ENCODE measurements at places on chromosomes 5 and 9.
A peak's percentile ranks its signal among the peaks of the same experiment; 100 is the strongest.

DNA sequence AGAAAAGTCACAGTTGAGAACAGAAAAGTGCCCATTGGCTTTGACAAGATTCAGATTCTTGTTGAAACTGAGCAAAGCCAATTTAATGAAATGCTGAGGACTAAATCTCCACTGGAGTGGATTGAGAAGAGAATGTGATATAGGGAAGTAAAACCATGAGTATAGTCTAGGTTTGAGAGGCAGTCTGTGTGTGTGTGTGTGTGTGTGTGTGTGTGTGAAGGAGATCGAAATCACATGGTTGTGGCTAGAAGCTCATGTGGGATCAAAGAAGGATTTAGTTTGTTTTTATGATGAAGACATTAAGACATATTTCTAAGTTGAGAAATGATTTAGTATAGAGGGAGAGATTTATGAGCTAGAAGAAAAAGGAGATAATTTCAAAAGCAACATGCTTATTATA lies 275.7 kb upstream of the DAB2 start:
- no peak overlapping the region for H3K27ac ChIP-seq
- no peaks in the 10 kb centered on the region for H3K36me3 ChIP-seq
- no peak overlapping the region for H3K4me3 ChIP-seq
- H3K4me1 ChIP-seq = no peaks in the 10 kb centered on the region
- H3K27me3 ChIP-seq = no peaks in the 10 kb centered on the region

GRCh38 chr9:19378164-19378563 lies 1.9 kb downstream of the RPS6 start:
- H3K27ac ChIP-seq = no peak overlapping the region
- no peaks in the 10 kb centered on the region for H3K27me3 ChIP-seq
- peak overlapping the region; percentile 94 for H3K4me3 ChIP-seq
- DNase-seq = no peak
- peaks cover 2% of the 10 kb centered on the region for H3K4me1 ChIP-seq
- peaks cover 7% of the 10 kb centered on the region for H3K36me3 ChIP-seq

GRCh38 chr9:114290561-114290986 lies 32.3 kb upstream of the ORM1 start:
- H3K27me3 ChIP-seq = no peaks in the 10 kb centered on the region
- H3K36me3 ChIP-seq = peaks cover 3% of the 10 kb centered on the region
- no peak for DNase-seq
- no peak overlapping the region for H3K4me3 ChIP-seq

GRCh38 chr9:37859043-37859442 lies 44.9 kb downstream of the SLC25A51 start:
- no peaks in the 10 kb centered on the region for H3K4me1 ChIP-seq
- H3K36me3 ChIP-seq = peaks cover 9% of the 10 kb centered on the region
- peak; percentile 37 for DNase-seq
- no peak overlapping the region for H3K27ac ChIP-seq
- H3K27me3 ChIP-seq = no peaks in the 10 kb centered on the region

- H3K27ac ChIP-seq = no peak overlapping the region
- H3K4me1 ChIP-seq = peaks cover 3% of the 10 kb centered on the region
- H3K27me3 ChIP-seq = no peaks in the 10 kb centered on the region
Observed at GRCh38 chr5:53355316-53355715, 125.1 kb upstream of the FST start.

DNA sequence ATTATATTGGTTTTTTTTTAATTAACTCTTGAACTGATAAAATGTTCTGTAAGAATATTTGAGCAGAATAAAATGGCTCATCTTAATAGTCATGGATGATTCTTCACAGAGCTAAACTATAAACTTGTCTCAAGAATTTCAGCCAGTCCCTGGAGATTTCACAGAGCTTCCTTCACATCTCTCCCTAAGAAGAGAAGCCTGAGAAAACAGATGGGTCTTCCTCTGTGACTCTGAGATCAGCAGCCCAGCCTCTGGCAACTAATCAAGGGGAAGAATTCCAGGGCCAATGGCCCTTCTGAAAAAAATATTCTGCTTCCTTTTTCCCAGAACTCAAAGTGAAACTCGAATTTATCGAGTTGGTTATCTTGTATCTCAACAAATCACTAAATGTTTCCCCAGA lies 122.2 kb upstream of the ITGA1 start:
- DNase-seq = no peak
- peaks cover 3% of the 10 kb centered on the region for H3K4me1 ChIP-seq
- peak overlapping the region; percentile 22 for H3K27ac ChIP-seq
- no peaks in the 10 kb centered on the region for H3K36me3 ChIP-seq
- no peaks in the 10 kb centered on the region for H3K27me3 ChIP-seq
- peak overlapping the region; percentile 8 for H3K4me3 ChIP-seq

GRCh38 chr5:149018909-149019443 lies 43.9 kb downstream of the SH3TC2 start:
- H3K27me3 ChIP-seq = no peaks in the 10 kb centered on the region
- no peak for DNase-seq
- no peak overlapping the region for H3K4me3 ChIP-seq
- H3K4me1 ChIP-seq = peaks cover 3% of the 10 kb centered on the region
- H3K27ac ChIP-seq = no peak overlapping the region

- peak; percentile 35 for DNase-seq
- H3K27ac ChIP-seq = no peak overlapping the region
- peaks cover 19% of the 10 kb centered on the region for H3K4me1 ChIP-seq
- no peaks in the 10 kb centered on the region for H3K27me3 ChIP-seq
- no peaks in the 10 kb centered on the region for H3K36me3 ChIP-seq
- H3K4me3 ChIP-seq = no peak overlapping the region
Observed at GRCh38 chr5:77426670-77427069, 65.4 kb downstream of the WDR41 start.

DNA sequence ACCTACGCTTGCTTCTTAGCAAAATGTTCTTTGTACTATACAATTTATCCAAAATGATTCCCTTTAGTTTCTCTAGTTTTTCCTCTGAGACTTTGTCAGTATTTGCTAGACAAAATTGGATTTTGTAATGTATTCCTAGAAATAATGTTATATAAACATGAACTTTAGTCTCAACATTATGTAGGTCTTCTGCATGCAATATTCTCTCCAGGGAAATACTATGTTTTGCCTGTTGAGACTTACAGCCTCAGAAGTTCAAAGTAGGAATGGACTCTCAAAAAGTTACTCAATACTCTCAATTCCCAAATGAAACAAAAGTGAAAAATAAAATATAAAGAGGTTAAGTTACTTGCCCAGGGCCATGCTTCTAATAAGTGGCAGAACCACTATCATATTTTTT lies 24.8 kb upstream of the SMC2 start:
- no peaks in the 10 kb centered on the region for H3K36me3 ChIP-seq
- no peak overlapping the region for H3K27ac ChIP-seq
- peak; percentile 37 for DNase-seq
- no peaks in the 10 kb centered on the region for H3K4me1 ChIP-seq
- H3K27me3 ChIP-seq = no peaks in the 10 kb centered on the region
